ENCODE measurements at places on chromosomes 5 and 9. TPM values are rescaled to one million over a fixed set of nuclear protein-coding genes. Genes with fewer than 3 reads are reported as not detected.

Gene F2RL1
- total RNA-seq = 2.0 TPM

Gene SLC4A9
- not detected for total RNA-seq

Gene CYLC2
- total RNA-seq = not detected

Gene ENHO
- 1.0 TPM for total RNA-seq

Gene DNAH5
- total RNA-seq = 0.37 TPM

Gene C5orf46
- total RNA-seq = not detected

DNA sequence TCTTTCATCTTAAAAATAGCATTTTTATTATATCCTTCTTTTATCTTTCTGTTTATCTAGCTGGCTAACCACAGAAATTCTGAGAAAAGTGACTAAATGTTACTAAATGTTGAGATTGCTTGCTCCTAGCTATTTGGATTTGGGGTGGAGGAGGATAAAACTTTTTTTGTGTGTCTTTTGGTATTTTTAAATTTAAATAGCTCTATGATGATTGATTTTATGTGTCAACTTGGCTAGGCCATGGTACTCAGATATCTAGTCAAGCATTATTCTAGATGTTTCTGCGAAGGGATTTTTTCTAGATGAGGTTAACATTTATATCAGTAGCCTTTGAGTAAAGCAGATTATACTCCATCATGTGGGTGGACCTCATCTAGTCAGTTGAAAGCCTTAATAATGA is 75.0 kb downstream of the GCNT1 start:
- DNase-seq = no peak

DNA sequence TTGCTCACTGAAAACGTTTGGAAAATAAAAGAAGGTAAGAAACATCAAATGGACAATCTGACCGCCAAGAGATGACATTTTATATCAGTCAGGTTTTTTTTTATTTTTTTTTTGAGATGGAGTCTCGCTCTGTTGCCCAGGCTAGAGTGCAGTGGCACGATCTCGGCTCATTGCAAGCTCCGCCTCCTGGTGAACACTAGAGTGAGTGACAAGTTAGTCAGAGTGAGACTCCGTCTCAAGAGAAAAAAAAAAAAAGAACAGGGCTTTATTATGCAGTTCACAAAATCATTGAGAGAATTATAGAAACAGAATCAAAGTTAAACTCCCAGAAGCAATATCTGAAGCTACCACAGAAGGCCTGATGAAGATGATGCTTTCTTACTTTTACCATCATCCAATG is 70.1 kb downstream of the DTWD2 start:
- no peak for DNase-seq

- DNase-seq = no peak
Observed at GRCh38 chr5:39355324-39355723, 9.0 kb downstream of the C9 start.

- no peak for DNase-seq
Observed at GRCh38 chr5:162995568-162995967, 441.8 kb upstream of the CCNG1 start.

- peak; percentile 85 for DNase-seq
Observed at GRCh38 chr5:57834829-57835608, 352.4 kb upstream of the ACTBL2 start.

DNA sequence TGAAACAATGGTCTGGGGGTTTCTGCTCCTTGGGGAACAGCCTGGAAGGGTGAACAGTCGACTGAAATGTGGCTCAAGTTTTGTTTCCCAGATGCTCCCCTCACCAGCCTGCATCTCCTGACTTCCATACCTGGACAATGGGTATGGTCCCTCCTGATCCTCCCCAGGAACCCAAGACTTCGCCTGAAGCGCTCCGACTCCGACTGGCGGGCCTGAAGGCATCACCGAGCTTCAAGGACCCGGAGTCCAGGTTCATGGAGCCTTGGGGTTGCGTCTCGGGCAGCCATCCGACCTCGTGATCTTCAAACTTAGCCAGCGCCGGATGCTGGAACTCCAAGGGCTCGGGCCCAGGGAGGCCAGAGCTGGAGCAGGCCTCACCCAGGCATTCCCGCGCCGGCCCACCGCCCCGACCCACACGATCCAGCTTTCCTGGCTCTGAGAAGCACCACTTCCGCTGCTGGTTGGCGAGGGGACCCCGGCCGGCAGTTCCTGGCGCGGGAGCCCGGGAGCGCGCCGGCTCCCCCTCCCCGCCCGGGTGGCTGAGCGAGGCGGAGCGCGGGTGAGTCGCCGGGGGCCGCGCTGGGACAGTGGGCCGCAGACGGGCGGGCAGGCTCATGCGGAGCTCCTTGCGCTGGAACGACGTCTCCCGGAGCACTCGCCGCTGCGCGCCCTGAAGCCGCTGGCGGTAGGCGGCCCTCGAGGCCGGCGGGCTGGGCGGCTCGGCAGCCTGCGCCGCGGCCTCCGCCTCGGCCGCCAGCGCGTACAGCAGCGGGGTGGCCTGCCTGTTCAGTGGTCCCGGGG is 5.2 kb downstream of the SHROOM1 start:
- no peak for DNase-seq

DNA sequence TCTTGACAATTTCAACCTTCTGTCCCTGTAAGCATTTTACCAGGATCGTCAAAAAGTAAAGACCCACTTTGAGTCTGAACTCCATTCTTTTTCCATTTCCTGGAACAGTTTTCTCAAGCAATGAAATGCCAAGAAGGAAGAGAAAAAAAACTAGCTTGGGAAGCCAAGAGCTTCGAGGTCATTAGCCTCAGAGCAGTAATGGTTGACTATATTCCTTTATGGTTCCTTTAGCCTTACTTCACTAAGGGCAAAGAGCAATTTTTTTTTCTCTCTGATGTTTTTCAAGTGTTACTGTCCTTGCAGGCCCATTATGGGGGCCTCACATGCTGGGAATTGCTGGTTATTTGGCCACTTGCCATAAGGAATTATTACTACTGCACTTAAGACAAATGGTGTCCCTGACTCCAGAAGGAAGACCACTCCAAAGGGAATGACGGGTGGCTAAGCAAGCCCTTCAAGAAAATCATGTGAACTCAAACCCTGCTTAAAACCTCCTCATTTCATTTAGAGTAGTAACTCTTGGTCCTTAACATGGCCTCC is 37.1 kb downstream of the BNC2 start:
- DNase-seq = no peak

DNA sequence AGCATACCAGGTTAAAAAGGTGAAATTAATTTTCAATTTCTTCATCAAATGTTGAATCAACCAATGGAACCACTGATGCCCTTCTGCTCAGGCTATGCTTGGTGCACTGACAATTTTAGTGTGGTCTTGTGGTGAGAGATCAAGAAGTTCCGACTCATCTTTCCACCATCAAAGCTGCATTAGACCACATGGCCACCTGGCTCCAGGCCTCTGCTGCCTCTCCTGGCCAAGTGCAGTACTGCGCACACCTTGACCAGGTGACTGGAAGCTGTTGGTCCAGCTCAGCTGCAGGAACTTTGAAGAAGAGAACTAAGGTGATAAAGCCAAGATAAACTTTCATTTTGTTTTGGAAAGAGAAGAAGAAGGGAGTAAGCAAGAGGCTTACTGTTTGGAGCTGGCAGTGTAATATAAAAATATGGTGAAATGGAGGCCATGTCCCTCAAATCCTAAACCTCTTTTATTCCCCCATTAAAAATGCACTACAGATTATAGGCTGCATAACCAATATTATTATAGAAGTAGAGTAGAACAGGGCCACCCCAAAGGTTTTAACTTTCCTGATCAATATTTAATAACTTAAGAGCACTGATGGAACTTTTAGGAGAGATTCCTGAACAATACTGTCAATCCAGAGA is 315.5 kb upstream of the C9orf72 start:
- no peak for DNase-seq

GRCh38 chr5:122327110-122327509 is 15.1 kb downstream of the SNCAIP start:
- DNase-seq = no peak

DNA sequence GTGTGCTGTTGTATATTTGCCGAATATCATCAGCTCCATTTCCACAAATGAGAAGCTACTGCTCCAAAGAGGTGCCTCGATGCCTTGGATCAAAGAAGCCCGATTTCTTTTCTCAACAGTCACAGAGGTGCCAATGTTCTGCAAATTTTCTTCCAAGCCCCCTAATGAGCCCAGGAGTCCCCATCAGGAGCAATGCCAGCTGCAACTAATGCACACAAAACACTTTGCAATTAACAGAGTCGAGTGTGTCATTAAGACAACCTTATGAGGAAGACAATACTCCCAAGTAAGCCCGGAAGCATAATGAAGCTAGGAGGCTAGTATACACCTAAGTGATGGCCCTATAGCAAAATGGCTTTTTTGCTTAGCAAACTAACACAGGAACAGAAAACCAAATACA is 247.0 kb downstream of the TRIM32 start:
- DNase-seq = no peak

GRCh38 chr5:30759731-30760130 is 433.8 kb upstream of the CDH6 start:
- no peak for DNase-seq

- DNase-seq = no peak
Observed at GRCh38 chr5:171122372-171122771, 186.7 kb upstream of the TLX3 start.

GRCh38 chr5:87949676-87950631 is 318.7 kb downstream of the TMEM161B start:
- no peak for DNase-seq

DNA sequence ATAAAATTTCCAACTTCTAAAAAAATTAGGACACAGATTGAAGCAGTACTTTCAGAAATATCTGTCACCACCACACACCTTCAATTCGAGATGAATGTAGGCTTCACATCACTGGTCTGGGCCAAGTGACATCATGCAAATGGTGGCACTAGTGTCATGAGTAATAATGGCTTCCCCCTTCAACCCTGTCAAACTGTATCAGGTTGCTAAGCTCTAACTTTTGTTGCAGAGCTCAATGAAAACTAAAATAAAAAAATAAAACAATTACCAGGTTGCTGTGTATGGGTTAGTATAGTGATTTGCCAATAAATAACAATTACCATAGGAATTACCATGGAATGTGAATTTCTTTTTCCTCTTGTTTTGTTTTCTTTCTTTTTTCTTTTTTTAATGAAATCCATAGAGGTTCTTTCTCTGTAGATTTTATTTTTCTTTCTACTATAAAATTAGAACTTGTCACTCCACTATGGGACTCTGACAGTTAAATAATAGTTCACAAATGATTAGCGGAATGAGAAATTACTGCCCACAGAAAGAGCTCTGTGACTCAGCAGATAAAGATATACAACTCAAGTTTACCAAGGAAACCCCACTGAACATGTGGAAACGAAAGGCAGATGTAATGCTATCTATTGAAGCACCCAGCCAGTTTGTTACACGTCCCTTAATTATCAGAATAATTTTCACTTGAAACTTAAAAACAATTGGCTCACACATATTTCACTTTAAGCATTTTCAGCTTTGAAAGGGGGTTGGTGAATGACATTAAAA is 783.8 kb upstream of the WWC1 start:
- DNase-seq = no peak

DNA sequence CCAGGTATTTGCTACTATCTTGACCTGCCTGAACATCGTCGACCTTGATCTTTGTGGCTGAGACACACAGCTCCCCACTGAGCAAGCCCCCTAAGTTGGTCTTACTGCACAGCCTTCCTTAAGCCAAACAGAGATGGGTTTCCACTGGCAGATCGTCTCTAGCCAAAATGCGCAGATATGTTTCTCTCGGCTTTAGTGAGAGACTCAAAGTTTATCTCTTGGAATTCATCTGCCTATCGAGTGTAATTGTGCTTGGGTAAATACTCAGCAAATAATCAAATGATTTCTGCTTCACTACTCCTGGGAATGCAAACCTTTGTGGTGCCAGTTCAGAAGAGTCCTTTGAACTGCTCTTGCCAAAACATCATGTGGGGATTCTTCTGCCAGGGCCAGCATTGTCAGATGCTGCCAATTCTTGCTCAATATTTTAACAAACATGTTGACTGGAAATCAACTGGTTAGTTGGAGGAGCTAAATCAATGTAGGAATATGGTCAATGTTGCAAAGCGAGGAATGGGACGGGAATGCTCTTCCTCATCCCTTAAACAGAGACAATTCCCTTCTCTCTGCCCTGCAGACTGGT is 141.2 kb upstream of the SLC28A3 start:
- no peak for DNase-seq

DNA sequence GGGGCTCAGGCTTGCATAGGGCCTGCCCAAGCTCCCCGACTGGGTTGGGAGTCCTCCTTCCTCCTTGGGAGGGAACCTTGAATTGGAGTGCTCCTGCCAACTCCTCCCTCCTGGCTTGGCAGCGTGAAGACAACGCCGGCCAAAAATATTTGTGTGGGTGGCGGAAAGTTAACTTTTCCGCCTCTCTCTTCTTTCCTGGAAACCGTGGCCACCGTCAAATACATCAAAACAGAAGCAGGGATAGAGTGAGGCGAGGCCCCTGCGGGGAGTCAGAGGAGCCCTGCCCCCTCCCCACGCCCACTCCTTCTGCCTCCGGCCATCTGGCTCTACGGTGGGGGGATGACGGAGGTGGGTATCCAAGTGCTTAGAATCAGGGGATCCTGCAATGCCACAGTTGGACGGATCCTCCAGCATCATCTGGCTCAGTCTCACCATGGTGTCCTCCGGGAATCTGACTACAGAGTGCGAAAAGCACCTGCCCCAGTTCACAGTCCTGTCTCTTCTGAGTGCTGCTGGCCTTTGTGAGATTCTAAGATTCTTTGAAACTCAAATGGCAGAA is 25.2 kb upstream of the SYNPO start:
- DNase-seq = no peak

DNA sequence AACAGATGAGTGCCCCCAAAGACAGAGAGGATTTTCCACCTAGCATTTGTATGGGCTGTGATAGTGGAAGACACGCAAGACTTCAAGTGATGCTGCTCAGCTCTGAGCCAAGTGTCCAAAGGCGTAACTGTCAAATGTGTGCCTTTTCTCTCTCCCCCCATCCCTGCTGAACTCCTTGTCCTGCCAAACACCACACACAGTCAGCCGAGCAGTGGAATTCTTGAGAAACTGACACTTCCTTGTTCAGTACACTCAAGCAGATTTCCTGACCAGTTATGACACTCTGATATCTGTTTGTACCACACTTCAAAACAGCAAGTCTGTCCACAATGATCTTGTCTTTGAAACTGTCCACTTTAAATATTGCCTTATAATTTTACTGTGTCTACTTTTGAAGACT is 166.4 kb downstream of the PIK3R1 start:
- DNase-seq = no peak
